ENCODE measurements at places on chromosomes 1 and 21.

DNA sequence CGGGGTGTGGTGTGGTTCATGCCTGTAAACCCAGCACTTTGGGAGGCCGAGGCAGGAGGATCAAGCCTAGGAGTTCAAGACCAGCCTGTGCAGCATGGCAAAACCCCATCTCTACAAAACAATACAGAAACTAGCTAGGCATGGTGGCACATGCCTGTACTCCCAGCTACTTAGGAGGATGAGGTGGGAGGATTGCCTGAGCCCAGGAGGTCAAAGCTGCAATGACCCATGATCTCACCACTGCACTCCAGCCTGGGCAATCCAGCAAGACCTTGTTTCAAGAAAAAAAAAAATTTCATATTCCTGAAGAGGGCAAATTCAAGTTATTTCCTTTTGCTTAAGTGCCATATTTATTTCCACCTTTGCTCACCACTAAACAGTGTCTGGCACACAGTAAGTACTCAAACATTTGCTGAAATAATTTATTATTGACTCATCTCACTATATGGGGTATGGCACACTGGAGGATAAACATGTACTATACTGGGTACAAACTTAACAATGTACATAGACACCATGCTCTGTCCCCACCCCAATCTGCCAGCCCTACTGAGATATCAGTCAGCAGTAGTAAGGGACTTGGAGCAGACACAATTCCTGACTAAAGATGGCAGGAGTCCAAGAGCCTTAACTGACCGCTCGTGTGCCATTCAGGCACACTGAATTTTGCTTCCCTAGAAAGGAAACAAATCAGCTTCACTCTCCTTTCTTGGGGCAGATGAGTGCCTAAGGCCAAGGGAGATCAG is 15.5 kb downstream of the MEAF6 start:
- DNase-seq: no peak

GRCh38 chr1:226738995-226739695 is at the start of gene ITPKB:
Gene ITPKB (minus strand): TSS chr1:226739282. CDS start chr1:226737458, 1,824 bp downstream.
- peak; percentile 48 for DNase-seq

GRCh38 chr1:213017447-213018273 is 2.0 kb upstream of the ANGEL2 start:
- DNase-seq: no peak

DNA sequence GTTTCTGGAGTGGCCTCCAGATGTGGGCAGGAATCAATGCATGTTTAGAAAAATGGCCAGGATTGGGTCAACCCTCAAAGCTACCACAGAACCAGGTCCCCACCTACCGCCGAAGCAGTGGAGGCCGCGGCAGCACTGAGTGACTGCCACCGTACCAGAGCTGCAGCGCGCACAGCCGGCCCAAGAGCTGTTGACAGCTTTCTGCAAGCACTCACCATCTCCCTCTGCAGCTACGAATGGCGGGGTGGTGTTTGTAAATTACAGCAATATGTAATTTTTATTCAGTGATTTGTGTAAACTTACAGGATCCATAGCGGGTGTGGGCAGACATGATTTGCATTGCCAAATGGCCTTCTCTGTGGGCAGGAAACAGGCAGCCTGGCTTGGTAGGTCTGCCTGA is 96.4 kb downstream of the CAMK2N1 start:
- no peak for DNase-seq

DNA sequence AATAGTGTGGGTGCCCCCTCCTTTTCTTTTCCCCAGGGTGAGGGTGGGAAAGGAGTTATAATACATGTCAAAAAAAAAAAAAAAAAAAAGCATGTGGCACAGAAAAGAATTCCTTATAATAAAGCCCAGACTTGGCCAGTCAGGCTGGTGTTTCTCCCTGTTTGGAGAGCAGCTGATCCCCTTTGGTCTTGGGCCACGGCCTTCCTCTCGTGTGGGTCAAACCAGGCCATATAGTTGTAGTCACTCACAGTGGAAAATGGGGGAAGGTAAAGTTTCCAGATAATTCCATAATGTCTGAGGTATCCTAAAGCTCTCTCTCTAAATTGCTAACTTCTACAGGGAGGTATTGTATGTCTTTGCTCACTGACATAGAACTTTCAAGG is 22.0 kb downstream of the CLIC6 start:
- no peak for DNase-seq

GRCh38 chr1:26075421-26076144 is 8.2 kb upstream of the TRIM63 start:
- no peak for DNase-seq

- no peak for DNase-seq
Observed at GRCh38 chr1:41243079-41243385, 926 bp upstream of the SCMH1 start.

GRCh38 chr1:16017461-16018303 is at the start of gene HSPB7:
Gene HSPB7 (minus strand): TSS chr1:16018043. CDS start chr1:16017963, 80 bp downstream.
- no peak for DNase-seq

GRCh38 chr1:116179964-116180363 is 68.8 kb downstream of the MAB21L3 start:
- no peak for DNase-seq

DNA sequence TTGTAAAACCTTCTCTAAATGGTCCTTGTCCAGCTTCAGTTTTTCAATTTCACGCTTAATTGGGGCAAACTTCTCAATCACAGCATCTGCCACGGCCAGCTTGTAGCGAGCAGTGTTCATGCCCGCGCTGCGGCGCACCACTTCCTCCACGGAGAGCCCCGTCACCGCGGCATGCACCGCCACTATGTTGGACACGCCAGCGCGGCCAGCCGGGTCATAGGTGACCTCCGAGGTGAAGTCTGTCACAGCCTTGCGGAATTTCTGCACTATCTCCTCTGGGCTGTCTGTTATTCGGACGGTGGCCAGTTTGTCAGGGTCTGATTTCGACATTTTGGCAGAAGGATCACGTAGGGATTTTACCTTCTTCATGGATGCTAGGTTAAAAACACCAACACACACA is 44.8 kb upstream of the TBX15 start:
- no peak for DNase-seq

GRCh38 chr1:201763455-201764140 is 65.4 kb upstream of the IPO9 start:
- no peak for DNase-seq

GRCh38 chr1:1858382-1859086 is 32.4 kb downstream of the GNB1 start:
- DNase-seq: no peak

DNA sequence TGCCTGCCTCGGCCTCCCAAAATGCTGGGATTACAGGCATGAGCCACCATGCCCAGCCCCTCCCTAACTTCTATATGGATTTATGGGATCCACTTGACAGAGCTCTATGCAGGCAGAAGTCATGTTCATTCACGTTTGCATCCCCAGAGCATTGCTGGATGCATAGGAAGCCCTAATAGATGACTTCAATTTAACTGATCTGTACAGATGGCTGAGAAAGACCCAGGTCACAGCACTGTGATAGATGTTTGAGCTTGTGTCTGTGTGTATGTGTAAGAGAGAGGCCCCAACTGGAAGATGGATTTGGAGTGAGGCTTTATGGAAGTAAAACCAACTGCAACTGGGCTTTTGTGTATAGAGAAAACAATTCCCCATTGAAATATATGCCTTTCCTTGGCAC is 30.9 kb upstream of the PLXNA2 start:
- DNase-seq: no peak

- DNase-seq: no peak
Observed at GRCh38 chr1:223248001-223248769, 105.1 kb upstream of the TLR5 start.

- no peak for DNase-seq
Observed at GRCh38 chr1:216632980-216633379, 90.2 kb downstream of the ESRRG start.

GRCh38 chr1:113219377-113219776 is 146.4 kb downstream of the LRIG2 start:
- DNase-seq: no peak

- DNase-seq: no peak
Observed at GRCh38 chr21:17786071-17786850, 32.9 kb downstream of the C21orf91 start.

GRCh38 chr21:25133939-25134338 is 473.3 kb downstream of the MRPL39 start:
- no peak for DNase-seq

DNA sequence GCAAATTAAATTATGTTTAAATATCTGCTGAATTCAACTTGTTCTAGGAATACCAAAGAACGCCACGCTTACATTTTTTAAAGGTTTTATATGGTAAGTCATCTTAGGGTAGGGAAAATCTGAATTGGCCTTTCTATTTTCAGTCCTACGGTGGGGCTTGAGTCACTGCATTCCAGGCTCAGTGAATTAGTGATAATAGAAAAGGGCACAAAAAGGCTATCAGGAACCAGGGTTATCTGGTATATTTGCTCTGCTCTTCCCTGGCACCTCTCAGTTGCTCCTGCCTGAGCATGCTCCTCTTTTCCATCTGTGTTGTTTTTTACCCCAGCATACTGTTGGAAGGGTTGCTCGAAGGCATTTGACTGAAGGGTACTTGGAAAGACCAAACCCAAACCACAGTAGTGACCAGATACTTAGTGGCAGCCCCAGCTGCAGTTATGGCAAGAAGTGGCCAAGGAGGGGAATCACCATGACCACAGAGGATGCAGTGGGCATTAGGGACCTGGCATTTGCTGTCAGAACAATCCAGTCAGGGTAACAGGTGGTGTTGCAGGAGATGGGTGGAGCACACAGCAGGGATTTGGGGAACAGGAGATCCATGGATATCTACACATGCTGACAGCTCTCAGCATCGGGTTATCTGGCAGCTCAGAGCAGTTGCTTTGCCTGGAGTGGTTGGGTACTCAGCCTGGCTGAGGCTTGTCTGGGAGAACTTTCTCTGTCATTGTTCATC is 2.3 kb downstream of the OVAAL start:
- no peak for DNase-seq

DNA sequence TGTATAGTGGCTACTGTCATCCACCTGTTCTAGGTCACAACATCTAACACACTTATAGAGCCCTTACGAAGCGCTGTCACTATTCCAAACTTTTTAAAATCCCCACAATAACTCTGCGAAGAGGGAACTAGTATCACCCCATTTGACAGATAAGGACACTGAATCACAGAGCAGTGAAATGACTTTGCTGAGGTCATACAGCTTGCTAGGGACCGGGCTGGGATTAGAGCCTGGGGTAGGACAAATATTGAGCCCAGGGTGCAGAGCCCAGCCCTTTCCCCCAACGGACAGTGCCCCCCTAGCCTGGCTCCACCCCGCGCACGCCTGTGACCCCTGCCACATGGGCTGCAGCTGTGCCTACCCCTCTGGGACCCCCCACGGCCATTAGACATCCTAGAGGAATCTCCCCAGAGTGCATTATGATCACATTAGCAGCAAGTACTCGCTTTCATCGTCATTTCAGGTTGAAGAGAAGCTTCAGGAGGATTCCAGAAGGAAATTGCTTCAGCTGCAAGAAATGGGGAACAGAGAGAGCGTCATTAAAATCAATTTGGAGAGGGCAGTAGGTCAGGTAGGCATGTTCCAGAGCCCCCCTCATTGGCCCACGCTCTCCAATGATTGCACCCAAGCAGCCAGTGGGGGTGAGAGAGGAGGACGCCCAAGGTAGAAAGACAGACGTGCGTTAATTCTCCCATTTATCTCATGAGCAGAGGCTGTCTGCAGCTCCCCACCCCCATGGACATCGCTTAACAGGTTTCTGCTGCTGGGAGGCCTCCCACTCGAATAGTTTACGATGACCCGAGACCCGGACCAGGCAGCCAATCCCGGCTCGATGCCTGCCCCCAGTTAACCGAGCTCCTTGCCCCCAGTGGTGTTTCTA is 77.2 kb downstream of the FHAD1 start:
- no peak for DNase-seq

DNA sequence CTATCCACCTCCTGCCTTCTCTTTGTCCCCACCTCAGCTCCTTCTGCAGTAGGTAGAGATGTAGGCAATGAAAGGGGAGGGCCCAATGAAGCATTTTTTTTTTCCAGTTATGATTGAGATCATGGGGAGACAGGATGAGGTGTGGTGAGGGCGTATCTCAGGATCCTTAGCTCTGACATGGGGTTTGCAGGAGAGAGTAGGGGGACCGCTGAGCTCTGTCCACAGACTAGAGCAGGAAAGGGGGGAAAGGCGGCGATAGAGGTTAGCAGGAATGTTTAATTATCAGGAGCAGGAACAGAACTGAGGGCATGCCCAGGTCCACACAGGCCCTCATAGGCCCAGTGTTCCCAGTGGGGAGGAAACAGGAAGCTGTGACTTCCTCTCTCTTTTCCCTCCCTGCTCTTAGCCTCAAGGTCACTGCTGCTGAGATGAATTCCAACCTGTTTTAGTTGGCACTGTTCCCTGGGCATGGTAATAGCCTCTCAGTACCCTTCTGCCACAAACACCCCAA is 901 bp upstream of the RXFP4 start:
- no peak for DNase-seq

DNA sequence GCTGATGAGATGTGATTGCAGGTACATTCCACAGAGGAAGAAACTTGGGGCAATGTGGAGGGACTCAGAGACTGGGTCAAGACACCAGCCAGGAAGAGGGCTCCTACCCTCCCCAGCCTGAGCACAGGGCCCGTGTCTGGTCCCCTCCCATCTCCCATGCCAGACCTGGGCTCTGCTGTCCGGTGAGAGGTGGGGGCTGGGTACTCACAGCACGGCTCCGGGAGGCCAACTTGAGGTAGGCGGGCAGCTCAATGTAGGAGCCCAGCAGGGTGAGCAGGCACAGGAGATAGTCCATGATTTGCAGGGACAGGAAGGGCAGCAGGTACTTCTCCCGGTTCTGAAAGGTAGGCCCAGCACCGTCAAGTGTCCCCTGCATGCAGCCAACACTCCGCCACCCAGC is 16.2 kb upstream of the MATN1 start:
- DNase-seq: no peak

DNA sequence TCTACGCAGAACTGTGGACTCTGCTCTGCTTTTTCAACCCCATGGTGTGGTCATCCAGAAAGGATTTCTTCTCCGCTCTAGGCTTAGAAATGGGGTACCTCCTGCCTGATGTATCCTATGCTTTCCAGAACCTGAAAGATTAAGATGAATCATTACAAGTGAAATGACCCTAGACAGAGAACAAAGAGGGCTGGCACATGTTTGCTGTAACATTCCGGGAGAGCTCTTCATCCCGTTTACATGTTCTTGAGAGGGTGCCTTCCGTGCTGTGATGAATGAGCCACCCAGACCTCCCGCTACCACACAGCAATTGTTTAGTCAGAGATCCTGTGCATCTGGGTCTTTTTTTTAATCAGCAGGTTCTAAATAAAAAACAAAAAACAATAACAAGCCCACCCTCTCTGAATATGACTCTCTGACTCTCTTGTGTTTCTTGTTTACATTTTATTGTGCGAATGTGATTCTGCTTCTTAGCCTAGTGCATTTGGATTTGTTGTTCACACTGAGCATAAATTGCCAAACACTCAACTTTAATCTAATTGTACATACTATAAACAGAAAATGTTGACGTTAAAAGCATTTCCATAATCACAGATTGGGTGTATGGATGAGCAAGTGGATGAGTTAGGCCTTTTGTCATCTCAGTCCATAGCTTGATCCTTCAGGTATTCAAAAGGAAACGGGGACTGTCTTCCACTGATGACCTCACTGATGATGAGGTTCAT is 87.1 kb downstream of the GPR88 start:
- no peak for DNase-seq

- no peak for DNase-seq
Observed at GRCh38 chr1:104780470-104781078, 1030.9 kb downstream of the AMY1C start.

GRCh38 chr21:46500224-46500861 is 41.7 kb downstream of the DIP2A start:
- no peak for DNase-seq

Measured in T-helper 2 cell treated with Interferon-gamma antibody and Interleukin-4, amounts not matched to agents 5 μg/mL and 100 μg/mL, for 36 hours (primary cell).